ENCODE measurements at places on chromosomes 2 and 18. TPM values are rescaled to one million over a fixed set of nuclear protein-coding genes. Genes with fewer than 3 reads are reported as not detected.

OSR1 gene
- 117 TPM for total RNA-seq

LIMS3 gene
- 6.1 TPM for total RNA-seq

STPG4 gene
- total RNA-seq, result not detected

- DNase-seq, result no peak
Observed at GRCh38 chr2:5385596-5385995, 306.6 kb upstream of the SOX11 start.

- peak; percentile 79 for DNase-seq
Observed at GRCh38 chr18:35713545-35713944, 132.0 kb downstream of the GALNT1 start.

REL gene
- 6.5 TPM for total RNA-seq

- DNase-seq, result peak; percentile 78
Observed at GRCh38 chr18:3538456-3538855, 88.5 kb downstream of the TGIF1 start.

DNA sequence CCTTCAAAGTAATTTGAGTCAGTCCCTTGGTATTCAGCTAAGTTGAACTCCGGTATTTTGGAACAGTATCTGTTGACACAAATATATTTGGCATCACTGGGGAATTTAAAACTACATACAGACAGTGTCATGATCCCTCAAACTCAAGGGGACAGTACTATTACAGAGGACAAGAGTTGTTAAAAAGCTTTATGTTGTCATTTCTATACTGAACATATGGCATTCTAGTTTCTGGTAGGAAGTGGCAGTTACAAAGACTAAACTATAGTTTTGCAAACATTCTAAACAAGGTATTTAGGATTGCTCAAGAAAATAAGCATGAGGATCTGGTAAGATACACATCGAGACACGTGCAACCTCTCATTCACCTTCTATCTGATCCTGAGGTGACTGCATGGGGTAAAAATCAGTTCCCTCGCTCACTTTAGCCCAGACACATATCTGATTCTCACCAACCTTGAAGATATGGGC, 16.6 kb upstream of the CCNYL1 start:
- peak; percentile 49 for DNase-seq

- no peak for DNase-seq
Observed at GRCh38 chr2:29159125-29159524, 43.9 kb downstream of the CLIP4 start.

TPRKB gene
- total RNA-seq, result 54.8 TPM

GRCh38 chr2:177908824-177909223, 163.8 kb downstream of the PDE11A start:
- no peak for DNase-seq

- peak; percentile 75 for DNase-seq
Observed at GRCh38 chr2:144995482-144995881, 475.6 kb upstream of the ZEB2 start.

DNA sequence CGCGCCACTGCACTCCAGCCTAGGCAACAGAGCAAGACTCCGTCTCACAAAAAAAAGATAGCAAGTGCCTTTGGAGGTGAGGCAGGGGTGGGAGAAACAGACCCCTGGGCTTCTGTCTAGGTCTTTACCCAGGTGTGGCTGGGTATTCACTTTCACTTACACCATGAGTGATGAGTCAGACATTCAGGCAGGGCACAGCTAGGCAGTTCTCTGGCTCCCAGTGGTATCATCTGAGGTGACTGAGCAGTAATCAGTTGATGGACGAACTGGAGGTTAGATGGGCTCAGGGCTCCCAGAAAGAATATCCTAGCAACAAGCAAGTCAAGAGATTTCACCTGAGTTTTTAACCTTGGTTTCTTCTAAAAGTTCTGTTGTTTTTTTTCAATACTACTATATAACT, 107.0 kb upstream of the RAB6C start:
- DNase-seq, result no peak

- no peak for DNase-seq
Observed at GRCh38 chr2:19748073-19748375, 153.8 kb downstream of the TTC32 start.

DNA sequence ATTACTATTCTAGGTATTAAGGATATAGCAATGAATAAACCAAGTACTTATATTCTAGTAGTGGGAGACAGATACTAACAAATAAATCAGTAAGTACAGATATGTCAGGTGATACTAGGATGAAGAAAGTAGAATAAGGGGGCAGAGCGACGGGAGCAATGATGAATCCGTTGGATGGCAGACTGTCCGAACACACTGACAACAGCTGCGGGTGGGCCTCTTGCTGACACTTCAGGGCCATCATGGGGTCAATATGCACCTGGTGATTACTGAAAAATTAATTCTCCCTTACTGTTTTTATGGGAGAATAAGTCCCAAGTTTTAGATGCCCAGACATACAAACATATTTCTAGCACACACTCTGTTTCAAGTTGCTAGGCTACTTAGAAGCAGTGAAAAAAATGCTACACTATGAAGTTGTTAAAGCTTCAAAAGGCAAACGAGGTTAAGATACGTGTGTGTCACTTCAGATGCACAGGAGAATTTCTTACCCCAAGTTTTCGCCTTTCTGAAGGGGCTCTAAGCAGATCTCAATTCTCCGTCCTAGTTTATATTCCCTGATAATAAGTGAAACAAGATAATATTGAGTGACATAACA, 78.7 kb downstream of the USP40 start:
- no peak for DNase-seq

- no peak for DNase-seq
Observed at GRCh38 chr2:871175-871727, 79.4 kb upstream of the SNTG2 start.

DNA sequence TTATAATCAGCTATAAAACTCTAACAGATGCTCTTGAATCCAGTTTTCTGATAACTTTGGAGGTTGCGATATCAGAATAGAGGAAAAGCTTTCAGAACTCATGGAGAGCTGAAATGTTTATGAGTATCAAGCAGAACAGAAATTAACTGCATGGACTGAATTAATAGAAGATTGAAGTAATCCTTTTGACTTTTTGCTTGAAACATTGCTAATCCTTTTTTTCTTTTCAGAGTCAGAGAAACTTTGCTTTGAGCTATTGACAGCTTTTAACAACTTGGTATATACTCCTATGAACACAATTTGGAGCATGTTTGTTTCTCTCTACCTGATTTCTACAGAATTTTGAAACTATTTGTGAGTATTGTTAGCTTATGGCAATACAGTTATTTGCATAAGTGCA, 1254.8 kb downstream of the LRP1B start:
- DNase-seq, result no peak

PSTPIP2 gene
- 6.4 TPM for total RNA-seq

GRCh38 chr2:111654829-111655228, 229.2 kb downstream of the ANAPC1 start:
- DNase-seq, result no peak

MDH1B gene
- 0.81 TPM for total RNA-seq

DNA sequence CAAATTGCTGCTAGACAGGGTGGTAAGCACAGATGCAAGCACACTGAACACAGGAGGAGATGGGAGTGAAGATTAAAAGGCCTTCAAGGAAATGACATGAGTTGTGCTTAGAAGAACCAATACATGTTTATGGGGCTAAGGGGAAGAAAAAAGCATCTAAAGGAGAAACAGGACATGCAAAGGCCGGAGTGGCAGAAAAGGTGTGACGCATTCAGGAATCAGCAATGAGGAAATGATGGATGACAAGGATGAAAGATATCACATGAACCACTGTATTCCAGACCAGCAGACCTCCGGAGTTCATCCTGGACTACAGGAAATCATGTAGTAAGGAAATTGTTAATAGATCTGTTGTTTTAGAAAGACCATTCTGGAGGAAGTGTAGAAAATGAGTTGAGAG, 42.8 kb downstream of the PPP4R1 start:
- DNase-seq, result no peak

DSC2 gene
- total RNA-seq, result 0.82 TPM

GRCh38 chr2:230650585-230651137, 62.0 kb upstream of the CAB39 start:
- DNase-seq, result no peak

SPP2 gene
- total RNA-seq, result not detected

SERPINB4 gene
- not detected for total RNA-seq

AGXT gene
- total RNA-seq, result not detected

PROKR1 gene
- total RNA-seq, result not detected

GRCh38 chr2:98355881-98356280, 9.6 kb downstream of the CNGA3 start:
- no peak for DNase-seq

DNA sequence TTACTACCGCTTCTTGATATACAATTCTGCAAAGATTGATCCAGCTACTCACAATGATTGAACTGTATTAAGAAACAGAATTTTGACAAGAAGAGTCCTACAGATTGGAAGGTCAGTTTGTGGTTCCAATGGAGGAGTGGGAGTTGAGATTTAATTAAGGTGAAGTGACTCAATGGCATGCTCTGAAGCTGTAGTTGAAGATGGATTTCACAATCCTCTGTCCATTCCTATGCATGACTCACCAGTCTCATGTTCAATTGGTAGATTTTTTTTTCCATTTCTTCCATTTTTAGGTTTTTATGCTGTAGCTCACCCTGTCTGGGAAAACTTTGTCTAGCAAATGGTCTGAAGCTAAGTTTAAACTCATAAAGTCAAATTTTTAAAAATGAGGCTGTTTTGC, 83.3 kb downstream of the DPP4 start:
- peak; percentile 92 for DNase-seq

LONRF2 gene
- 1.8 TPM for total RNA-seq

UPP2 gene
- total RNA-seq, result not detected

TANC1 gene
- total RNA-seq, result 11.9 TPM

VWC2L gene
- not detected for total RNA-seq

HOXD8 gene
- 0.45 TPM for total RNA-seq

DNA sequence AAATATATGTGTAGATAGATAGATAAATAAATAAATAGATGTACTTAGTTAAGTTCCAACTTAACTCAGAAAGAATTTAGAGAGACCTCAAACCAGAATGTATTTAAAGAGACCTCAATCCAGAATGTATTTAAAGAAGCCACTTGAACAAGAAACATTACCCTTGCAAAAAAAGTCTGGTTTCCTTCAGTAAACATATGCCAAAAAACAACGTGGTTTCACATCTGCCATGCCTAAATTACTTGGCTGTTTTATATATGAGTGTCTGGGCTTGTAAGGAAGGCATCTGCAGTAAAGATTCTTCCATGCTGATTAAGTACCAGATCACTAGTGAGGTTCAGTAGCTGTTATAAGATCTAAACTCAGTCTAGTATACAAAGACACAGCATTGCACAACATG, 29.1 kb upstream of the RPE start:
- no peak for DNase-seq

FECH gene
- total RNA-seq, result 29.9 TPM

ZBTB7C gene
- 0.41 TPM for total RNA-seq

DNA sequence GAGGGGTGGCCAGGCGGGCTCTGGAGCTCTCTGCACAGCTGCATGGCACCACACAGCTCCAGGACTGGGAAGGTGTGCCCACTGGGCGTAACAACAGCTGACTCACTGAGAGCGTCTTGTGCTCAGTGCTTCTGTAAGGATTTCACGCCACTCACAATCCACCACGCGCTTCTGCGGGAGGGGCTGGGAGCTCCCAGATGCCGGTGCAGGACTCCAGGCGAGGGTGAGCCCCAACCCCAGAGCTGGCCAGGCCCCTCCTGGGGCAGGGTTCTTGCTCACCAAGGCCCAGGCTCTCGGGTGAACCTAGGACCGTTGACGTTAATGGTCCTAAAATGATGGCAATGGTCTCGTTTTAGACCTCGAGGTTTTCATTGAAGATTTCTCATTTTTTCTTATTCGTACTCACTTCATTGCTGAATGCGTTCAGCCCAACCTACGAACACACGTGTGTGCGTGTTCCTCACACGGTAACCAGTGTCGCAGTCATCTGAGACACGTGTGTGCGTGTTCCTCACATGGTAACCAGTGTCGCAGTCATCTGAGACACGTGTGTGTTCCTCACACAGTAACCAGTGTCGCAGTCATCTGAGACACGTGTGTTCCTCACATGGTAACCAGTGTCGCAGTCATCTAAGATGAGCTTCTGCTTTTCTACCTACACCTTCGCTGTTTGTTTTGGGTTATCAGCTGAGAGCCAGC, 38.4 kb upstream of the ZNF236 start:
- DNase-seq, result no peak

- peak; percentile 74 for DNase-seq
Observed at GRCh38 chr2:60998628-60999545, 18.6 kb upstream of the PEX13 start.

PLEK gene
- total RNA-seq, result under 0.01 TPM

GRCh38 chr2:60818272-60818671, 62.2 kb downstream of the PAPOLG start:
- no peak for DNase-seq

GRCh38 chr2:161139098-161139987, 20.9 kb upstream of the TANK start:
- peak; percentile 48 for DNase-seq

DNA sequence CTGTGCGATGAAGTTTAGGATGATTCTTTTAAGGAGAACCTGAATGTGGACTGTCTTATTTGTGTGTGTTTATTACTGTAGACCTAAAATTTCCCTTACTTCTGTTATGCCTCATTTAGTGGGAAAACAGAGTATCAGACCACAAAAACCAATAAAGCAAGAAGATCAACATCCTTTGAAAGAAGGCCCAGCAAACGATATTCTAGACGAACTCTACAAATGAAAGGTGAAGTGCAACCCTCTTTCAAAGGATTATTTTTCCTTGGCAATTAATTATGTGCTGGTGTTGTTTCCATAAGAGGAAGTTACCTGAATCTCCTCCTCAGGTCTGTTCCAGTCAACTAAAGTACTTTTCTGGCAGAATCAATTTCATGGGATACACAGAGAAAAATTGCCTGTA, 78.6 kb downstream of the EPB41L5 start:
- DNase-seq, result no peak

All from fibroblast of the aortic adventitia (primary cell).